ENCODE measurements at places on chromosomes 7 and 10.

- no peak for DNase-seq
These were observed 208.5 kb downstream of the EXOC4 start for GRCh38 chr7:133461421-133461820.

GRCh38 chr10:93413252-93413689, 68.9 kb downstream of the MYOF start:
- DNase-seq = peak; percentile 17

DNA sequence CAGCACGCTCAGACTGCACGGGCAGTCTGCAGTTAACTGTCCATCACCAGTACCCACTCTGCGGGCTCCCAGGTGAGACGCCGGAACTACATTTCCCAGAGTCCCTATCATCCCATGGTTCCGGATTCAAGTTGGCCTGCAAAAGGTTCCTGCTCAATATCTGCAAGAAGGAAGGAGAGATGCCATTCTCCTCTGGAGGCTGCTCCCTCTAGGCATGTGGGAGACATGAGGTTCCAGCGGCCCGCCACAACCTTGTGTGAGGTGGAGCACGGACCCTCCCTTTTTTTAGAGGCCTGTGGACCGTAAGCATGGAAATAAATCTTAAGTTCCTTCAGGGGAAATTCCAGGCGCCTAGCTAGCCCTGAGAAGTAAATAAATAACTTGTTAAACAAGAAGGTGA, 29.7 kb downstream of the NUP42 start:
- DNase-seq = no peak

- DNase-seq = no peak
These were observed 1.6 kb downstream of the BICC1 start for GRCh38 chr10:58514111-58514770.

DNA sequence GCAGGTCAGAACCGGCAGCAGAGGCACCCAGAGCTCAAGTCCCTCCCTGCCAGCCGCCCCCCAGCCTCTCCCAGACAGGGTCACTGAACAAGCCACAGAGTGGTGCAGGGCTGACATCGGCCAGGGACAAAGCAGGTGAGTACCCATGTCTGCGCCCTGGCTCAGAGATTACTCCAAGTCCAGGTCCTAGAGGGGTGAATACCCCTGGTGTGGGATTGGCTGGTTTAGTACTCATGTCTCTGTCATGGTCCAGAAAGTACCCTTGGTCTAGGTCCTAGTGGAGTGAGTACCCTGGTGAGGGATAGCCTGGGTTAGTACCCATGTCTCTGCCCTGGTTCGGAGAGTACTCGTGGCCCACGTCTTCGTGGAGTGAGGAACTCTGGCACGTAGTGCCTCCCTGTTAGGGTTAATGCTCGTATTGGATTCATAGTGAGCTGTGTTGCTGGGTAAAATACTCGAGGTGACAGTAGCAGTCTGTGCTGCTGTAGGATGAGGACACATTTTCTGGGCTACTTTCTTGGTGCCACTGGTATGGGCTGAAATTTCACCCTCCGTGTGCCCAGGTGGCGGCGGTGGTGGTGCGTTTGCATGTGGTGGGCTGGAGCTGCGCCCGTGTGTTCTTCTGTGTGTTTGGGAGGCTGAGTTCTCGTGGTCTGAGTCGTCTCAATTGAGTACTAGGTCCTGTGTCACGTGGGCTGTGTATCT, 25.5 kb upstream of the KNDC1 start:
- no peak for DNase-seq

DNA sequence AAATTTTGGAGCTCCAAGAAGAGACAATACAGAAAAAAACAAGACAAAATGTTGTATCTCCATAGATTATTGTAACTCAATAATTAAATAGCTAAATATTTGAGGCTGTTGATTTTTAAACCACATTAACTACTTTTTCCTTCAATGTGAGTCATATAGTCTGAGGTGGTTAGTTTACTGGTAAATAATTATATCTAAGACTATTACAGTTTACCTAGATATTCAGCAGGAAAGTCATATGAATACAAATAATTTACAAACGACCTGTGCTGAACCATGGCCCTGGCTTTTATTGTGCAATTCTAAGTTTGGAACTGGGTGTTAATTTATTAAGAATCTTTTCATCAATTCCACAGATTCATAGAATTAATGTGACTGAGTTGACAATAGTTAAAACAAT, 22.2 kb downstream of the CREB5 start:
- DNase-seq = no peak

- DNase-seq = no peak
These were observed 219.9 kb downstream of the SUGCT start for GRCh38 chr7:40354711-40355110.

DNA sequence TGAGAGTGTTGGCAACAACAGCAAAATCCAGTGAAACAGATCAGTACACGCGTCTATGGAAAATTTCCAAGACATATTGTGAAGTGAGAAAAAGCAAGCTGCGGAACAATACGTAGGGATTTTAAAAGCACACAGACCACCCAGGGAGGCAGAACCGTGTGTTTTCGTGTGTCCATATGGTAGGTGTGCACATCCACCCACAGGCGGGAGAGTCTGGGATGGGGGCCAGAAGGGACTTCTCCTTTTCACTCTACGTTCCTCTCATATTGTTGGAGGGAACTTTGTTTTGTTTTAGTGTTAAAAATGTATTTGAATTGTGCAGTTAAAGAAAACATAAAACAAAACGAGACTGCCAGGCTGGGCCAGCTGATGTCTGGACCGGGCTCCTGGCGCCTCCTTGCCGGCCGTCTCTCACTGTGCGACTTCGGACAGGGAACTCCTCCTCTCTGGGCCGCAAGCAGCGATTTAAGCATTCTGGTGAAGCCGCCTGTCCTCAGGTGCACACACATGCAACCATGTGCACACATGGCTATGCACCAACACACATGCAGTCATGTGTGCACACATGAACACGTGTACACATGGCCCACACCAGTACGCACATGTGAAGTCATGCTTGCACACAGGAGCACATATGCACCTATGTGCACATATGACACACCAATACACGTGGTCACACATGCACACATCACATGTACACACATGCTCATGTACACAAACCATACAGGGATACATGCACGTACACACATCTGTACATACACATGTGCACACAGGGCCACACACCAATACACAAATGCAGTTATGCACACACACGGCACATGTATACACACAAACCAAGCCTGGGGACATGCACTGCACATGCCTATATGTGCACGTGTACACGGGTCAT, 141.1 kb downstream of the ELFN1 start:
- DNase-seq = no peak

- no peak for DNase-seq
These were observed 271.2 kb downstream of the ADRA2A start for GRCh38 chr10:111348076-111348475.

- DNase-seq = no peak
These were observed 283.4 kb downstream of the CCDC3 start for GRCh38 chr10:12717981-12718707.

- DNase-seq = no peak
These were observed 150.8 kb downstream of the LRRC4 start for GRCh38 chr7:127880454-127880853.

DNA sequence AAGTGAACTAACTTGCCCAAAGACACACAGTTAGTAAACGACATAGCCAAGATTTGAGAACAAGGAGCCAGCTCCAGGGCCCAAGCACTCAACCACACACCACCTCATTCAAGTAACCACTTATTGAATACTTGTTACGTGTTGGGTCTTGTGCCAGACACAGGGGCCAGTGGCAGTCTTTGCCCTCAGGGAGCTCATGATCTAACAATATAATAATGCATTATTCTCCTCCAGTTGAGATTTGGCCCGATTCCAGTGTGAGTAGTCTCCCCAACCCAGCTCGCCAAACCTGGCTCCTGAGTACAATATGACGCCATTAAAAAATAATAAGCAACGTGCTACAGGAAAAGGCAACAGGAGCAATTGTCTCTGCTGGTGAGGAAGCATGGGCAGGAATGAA, 14.4 kb upstream of the STK17A start:
- no peak for DNase-seq

GRCh38 chr7:54798530-54798929, 39.5 kb upstream of the SEC61G start:
- no peak for DNase-seq

- no peak for DNase-seq
These were observed 241.3 kb upstream of the SLC26A5 start for GRCh38 chr7:103687272-103687671.

- no peak for DNase-seq
These were observed 41.2 kb upstream of the SDK1 start for GRCh38 chr7:3259711-3260400.

DNA sequence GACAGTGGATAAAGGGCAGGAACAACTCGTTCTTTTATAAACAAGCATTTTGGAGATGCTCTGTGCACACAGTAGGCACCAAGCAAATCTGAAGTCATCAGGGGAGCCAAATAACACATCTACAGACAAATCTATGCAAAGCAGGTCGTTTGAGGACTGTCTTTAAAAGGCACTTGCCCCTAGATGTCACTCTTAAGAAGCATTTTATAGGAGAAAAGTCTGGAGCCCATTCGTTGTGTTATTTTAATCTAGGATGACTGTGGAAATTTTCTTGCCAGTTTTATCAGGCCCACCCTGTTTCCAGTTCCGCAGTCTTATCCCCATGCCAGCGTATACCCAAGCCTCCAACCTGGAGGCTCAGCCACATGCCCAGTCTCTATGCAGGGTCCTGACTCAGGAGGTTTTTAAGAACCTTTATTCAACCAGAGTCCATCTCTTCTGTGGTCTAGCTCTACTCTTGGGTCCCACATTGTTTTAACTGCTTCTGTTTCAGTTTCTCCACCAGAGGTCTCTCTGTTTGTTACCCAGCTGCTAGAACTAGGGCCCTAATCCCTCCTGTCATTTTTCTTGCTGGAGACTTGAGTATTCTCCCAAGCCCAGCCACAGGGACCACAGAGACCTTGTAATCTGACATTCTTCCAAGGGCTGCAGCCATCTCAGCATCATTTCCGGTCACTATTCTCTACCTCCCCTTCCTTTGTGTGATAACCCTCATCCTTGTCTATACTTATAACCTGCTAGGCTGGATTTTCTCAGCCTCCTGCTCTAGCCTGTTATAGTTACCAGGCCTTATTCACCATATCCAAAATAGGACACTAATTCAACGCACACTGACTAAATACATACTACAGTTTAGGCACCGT, 26.7 kb downstream of the PIK3CG start:
- no peak for DNase-seq

- peak; percentile 83 for DNase-seq
These were observed 1.5 kb downstream of the STX1A start for GRCh38 chr7:73717991-73718405.
